ENCODE measurements at places on chromosomes 2 and 18.

- no peak for DNase-seq
Observed at GRCh38 chr2:124241-124880, 78.1 kb upstream of the FAM110C start.

- no peak for DNase-seq
Observed at GRCh38 chr2:219168932-219169331, 897 bp downstream of the SLC23A3 start.

- no peak for DNase-seq
Observed at GRCh38 chr2:119550346-119550745, 6.1 kb downstream of the CFAP221 start.

- no peak for DNase-seq
Observed at GRCh38 chr2:163401481-163401880, 334.3 kb downstream of the FIGN start.

DNA sequence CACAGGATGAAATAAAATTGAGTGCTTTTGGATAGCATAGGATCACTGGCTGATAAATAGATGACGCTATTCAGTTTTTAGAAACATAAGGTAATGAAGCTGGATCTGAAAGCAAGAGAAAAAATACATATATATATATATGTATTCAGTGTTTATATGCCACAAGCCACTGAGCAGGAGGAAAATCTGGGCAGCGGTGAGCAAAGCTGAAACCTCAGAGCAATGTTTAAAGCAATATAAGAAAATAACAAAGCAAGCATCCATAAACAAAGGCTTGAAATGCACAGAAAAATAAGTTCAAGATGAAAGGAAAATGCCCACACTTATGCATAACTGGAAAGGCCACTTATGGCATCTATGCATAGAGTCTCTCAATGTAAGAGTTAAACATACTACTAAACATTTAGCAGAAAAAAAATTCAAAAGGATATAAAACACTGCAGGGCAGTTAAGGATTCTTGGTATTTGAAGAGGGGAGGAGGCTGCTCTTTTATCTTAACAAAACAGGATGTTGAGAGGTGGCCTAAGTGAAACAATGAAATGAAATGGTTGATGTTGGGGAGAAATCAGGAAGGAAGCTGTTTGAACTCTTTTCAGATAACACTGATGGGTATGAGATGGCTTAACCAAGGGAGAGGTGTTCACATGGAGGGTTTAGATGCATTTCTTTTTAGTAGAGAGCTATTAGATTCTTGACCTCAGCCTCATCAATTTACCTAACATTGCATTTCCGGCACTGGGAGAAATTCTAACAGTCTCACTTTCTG is 129.1 kb downstream of the ARHGAP15 start:
- DNase-seq, result no peak

DNA sequence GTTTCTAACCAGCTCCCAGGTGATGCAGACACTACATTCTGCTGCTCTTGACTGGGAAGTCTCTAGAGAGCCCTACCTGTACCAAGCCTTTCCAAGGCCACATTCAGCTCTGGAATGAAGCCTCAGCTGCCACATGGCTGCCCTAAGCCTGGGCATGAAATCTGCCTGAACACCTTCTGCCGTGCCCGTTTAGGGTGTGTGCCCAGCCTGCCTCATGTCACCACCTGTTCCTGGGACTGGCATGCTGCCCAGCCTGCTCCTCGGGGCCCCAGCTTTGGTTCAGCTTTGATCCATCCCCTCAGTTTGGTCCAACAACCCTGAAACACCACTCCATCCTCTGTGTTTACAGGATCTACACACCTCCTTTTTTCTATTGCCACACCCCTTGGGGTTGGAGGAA is 210.9 kb downstream of the L3MBTL4 start:
- DNase-seq, result peak; percentile 1

DNA sequence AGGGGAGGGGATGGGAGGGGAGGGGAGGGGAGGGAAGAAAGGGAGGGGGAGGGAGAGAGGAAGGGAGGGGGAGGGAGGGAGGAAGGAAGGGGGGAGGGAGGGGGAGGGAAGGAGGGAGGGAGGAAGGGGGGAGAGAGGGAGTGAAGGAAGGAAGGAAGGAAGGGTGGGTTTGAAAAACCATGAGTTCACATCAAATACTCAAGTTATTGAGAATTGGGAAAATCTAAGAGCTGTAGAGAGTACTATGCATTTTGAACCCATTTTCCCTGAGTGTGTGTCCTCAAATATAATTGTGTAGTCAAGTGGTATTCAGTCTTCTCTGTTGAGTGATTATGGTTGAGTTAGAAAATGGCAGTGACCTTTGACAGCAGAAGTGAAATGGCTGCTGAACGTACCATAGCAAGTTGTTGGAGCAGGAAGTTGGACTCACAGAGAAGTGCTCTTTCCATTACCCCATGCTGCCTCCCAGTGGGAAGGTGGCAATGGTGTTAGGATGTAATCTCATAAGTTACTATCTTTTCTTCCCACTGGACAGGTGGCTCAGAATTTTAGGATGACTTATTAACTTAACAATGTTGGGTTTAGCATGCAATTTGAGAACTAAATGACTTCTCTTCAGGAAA is 214.6 kb downstream of the SETBP1 start:
- peak; percentile 43 for DNase-seq

- no peak for DNase-seq
Observed at GRCh38 chr2:72969706-72970105, 52.4 kb downstream of the EMX1 start.

DNA sequence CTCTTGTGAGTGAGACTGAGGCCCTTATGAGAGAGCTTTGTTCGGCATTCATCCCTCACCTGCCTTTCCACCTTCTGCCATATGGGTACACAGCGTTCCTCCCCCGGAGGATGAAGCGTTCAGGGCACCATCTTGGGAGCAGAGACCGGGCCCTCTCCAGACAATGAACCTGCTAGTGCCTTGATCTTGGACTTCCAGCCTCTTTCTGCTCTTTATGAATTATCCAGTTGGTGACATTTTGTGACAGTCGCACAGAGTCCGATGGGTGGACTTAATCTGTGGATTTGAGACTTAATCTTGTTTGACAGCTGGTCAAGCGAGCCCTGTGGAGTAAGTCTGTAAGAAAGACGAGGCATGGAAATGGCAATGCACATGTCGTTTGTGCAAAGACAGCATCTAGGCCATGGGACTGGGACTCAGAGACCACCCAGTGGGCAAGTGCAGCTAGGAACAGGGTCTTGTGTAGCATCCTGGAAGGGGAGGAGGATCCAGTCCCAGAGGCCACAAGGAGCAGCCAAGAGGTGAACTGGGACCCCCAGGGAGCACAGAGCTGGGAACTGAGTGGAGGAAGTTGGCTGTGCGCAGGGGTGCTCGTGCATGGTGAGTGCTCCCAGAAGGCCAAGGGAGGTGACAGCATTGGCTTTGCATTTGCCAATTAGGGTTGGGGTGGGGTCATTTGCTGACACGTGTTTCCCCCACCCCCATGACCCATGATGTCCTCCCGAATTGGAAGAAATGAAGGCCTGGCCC is 69.5 kb upstream of the HDAC4 start:
- DNase-seq, result no peak

DNA sequence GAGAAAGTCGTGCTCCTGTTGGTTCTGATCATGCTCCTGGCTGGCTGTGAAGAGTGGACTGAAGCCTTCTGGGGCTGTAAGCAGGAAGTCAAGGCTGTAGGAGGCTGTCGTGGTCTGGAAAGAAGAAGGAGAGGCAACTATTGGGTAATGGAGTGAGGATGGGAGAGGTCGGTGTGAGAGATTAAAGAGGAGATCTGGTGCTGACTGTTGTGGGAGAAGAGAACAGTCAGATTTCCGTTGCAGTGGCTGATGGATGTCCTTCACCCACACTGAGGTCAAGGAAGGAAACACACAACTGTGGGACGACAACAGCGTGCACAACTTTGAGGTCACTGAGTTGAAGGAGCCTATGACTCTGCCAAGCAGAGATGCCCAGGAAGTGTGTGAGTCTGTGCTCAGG is 2.8 kb upstream of the PSMD1 start:
- DNase-seq, result no peak

DNA sequence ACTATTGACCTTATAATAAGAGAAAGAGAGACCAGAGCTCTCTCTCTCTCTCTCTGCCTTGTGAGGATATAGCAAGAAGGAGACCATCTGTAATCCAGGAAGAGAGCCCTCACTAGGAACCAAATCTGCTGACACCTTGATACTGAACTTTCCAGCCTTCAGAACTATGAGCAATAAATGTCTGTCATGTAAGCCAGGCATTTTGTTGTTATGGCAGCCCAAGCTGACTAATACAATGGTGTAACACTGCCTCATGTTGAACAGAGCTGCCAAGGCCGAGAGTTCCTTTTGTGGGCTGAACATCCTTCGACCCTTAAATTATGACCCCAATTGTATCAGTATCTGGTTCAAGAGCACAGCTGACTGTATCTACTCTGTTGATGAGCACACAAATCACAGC is 108.0 kb downstream of the LRRC30 start:
- no peak for DNase-seq

DNA sequence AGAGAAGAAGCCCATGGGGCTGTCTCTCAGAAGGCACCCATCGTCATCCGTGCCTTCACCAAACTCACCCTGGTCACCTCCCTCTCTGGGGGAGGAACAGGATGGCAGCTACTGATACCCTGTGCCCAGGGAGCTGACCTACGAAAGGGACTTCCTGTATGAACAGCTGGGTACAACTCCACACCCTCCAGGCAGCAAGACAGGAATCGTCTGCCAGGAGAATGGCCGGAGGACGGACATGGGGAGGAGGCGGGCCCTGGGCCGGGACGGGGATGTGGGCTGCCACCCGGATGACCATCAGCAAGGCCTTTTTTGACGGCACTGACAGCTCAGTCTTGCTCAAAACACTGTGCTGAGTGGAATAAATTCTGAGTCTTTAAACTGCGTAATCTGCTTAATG is 243.6 kb downstream of the HDAC4 start:
- DNase-seq, result no peak

DNA sequence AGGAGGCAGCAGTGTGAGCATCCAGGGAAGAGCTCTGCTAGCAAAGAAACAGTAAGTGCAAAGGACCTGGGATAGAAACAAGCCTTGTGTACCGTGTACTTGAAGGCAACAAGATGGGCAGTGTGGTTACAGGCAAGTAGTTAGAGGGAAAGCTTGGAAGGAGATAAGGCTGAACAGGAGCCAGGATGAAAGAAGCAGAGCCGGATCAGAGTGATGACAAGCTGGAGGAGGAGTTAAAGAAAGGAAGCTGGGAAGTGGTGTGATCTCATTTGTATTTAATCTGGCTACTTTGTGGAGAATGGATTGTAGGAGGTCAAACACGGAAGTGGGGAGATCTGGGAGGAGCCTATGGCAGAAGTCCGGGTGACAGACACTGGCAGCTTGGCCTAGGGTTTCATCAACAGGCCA is 44.7 kb upstream of the VPS54 start:
- peak; percentile 84 for DNase-seq

GRCh38 chr2:196914867-196915460 is 11.5 kb downstream of the PGAP1 start:
- DNase-seq, result no peak

GRCh38 chr18:7646174-7646886 is 79.2 kb downstream of the PTPRM start:
- no peak for DNase-seq

DNA sequence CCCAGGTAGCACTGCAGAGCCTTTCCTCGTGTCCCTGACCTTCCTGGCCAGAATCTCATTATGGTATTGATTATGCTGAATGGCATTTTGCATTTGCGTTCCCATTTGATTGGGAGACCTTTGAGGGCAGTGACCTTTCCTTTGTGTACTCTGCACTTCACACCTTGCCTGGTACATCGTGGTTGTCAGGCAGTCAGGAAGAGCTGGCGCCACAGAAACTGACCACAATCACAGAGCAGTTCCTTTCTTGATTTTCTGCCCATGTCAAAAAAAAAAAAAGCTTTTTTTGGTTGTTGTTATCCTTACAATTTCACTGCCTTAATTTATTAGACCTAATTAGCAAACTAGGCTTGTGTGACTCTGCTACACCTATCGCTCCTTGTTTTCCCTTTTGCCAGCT is 8.9 kb upstream of the KLHL29 start:
- no peak for DNase-seq

GRCh38 chr2:45821558-45822271 is 170.2 kb downstream of the PRKCE start:
- no peak for DNase-seq

- no peak for DNase-seq
Observed at GRCh38 chr2:23293731-23294130, 91.2 kb upstream of the KLHL29 start.

DNA sequence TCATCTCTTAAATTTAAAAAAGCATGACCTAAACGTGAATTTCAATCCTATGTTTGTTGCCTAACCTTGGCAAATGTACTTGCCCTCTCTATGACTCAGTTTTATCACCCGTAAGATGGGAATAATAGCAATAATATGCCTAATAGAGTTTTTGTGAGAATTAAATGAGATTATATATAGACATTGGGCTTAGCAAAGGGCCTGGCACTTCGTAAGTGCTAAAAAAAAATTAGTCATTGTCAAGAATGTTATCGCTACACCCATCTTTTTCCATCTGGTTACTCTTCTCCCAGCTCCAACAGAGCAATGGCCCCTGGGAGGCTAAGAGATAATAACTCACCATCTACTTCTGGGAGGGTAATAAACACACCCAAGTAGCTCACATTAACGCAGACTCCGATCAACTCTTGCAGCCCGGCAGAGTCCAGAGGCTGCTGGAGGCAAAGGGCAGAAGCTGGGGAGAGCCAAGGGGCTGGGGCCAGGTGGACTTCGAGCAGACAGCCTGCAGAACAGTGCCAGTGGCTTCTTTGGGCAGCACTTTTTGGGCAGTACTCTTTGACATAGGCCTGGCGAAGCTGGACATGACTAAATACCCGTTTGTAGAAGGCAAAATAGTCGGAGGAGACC is 63.9 kb upstream of the STPG4 start:
- no peak for DNase-seq

DNA sequence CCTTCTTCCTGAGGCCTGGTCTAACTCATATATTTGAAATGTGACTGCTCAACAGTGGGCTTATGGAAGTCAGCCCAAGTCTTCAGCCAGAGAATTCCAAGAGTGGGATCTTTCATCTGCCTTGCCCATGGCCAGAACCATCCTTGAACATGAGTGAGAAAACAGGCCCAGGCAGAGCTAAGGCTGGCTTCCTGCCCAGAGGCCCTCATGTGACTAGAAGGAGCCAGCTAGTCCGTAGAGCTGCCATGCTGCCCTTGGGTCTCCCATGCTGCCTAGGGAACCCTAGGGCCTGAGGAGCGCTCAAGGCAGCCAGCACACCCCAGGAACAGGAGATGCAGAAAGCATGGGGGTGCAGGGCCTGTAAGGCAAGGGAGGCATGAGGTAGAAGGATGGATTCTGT is 203.6 kb downstream of the FHOD3 start:
- DNase-seq, result no peak

DNA sequence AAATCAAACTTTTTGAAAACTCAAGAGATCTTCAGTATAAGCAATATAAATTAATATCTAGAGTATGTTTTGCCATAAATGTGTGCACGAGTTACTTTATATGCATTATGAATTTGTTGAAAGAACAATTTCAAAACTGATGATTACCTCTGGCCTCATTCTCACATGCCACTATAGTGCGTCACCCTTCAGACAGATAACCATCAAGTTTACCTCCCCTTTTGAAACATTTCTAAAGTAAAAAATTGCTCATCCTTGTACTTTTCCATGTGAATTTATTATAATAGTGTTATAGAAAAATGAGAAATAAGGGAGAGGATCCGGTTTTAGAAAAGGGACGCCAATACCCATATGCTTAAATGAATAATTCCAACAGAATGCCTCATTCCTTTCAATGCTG is 38.3 kb downstream of the ZEB2 start:
- no peak for DNase-seq
